Tibial nerve (tissue), 4 donors: ENCODE measurements at places on chromosomes 12 and 14. TPM values are rescaled to one million over a fixed set of nuclear protein-coding genes. Genes with fewer than 3 reads are reported as not detected.

- no peak for DNase-seq
These were observed 57.1 kb downstream of the HECTD4 start for GRCh38 chr12:112325157-112325556.

GRCh38 chr12:115421796-115422709 lies 738.1 kb upstream of the TBX3 start:
- DNase-seq: no peak

DNA sequence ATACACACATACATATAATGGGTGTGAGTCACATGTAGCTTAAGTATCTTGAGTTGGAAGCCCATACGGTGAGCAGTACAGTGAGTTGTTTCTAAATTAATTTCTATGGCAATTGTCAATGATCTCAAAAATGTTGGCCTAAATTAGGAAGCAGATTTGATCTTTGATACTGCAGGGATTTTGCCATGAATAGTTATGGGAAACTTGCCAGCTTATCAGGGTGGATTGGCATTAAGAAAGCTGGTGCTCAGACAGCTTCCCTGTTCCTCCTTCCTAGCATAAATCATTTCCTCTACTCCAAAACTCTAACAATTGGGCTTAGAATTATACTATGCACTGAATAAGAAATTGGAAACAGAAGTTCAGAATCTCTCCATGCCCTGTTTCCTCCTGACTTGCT lies 150.9 kb upstream of the FRMD6 start:
- DNase-seq: no peak

DNA sequence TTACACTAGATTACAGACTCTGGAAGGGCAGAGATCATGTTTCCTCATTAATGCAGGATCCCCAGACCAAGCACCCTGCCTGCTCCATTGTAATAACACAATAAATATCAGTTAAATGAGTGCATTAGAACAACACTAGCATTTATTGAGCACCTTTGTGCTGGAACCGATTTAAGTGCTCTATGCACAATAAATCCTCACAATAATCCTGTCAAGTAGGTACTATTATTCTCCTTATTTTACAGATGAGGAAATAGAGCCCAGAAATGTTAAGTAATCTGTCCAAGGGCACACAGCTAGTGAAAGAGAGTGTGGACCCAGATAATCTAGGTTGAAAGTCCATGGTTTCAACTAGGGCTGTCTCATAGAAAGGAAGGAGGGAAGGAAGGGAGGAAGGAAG lies 69.8 kb downstream of the MAP1LC3B2 start:
- no peak for DNase-seq

- no peak for DNase-seq
These were observed 264.6 kb downstream of the NELL2 start for GRCh38 chr12:44611538-44611937.

DNA sequence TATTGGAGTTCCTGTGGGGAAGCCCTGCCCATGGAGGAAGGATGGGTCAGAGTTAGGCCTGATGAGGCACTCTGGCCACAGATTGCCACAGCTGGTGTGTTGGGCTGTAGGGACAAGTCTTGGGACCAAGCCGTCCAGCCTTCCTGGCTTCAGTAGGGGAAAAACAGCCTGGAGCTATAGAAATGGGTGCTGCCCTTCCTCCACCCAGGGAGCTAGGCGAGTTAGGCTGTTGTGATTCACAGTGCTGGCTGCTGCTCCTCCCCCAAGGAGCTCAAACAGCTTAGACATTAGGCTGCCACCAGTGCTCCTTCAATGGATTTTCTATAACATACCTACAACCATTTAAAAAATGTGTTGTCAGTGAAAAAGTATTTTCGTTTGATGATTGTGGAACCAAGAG lies 274.3 kb downstream of the RPL10L start:
- DNase-seq: no peak

DNA sequence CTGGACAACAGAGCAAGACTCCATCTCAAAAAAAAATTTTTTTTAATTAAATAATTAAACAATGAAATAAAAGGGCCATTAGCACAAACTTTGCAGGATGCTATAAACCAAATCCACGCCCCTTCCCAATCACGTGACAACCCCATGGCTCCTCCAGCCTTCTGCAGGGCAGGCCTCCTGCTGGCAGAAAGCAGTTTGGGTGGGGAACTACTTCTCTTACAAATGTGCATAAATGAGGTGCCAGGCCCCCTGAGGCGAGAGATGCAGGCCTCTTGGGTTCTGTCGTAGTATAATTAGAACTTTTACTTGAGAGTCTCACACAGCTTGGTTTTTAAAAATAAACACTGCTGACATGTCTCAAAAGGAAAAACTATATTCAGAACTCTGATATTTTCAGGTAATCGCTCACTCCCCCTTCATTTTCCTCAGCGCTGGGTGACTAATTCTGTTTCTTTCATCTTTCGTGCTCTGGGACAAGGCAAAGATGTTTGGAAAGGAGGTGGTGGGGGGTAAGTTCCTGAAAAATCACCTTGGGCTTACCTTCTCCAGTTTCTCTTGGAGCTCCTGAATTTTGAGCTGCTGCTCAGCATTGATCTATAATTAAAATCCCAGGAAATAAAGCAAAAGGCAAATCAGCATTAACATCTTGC lies 101.7 kb downstream of the CIT start:
- DNase-seq: no peak

The AHNAK2 gene
- total RNA-seq: 135 TPM

The SLC17A8 gene
- total RNA-seq: not detected

The PSEN1 gene
- total RNA-seq: 43.8 TPM
